Caki2 (cell line): ENCODE measurements at places on chromosomes 11 and 22. TPM values are rescaled to one million over a fixed set of nuclear protein-coding genes. Genes with fewer than 3 reads are reported as not detected.

DNA sequence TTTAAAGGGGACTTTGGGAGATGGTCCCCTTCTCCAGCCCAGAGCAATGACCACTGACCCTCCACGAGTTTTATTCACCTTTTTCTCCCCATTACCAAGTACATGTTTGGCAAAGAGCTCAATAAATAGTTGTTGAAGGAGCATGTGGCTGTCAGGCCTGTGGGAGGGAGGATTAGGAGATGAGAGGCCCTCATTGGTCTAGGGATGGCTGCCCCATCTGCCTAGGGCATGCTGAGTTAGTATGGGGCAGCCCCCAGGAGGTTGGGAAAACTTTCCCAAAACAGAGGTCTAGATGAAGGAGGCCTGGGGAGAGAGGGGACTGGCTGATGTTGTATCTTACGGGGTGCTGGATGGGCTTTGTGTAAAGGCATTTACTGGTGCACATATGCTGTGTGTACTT lies 10.6 kb downstream of the MAFF start:
- no peak for DNase-seq

DNA sequence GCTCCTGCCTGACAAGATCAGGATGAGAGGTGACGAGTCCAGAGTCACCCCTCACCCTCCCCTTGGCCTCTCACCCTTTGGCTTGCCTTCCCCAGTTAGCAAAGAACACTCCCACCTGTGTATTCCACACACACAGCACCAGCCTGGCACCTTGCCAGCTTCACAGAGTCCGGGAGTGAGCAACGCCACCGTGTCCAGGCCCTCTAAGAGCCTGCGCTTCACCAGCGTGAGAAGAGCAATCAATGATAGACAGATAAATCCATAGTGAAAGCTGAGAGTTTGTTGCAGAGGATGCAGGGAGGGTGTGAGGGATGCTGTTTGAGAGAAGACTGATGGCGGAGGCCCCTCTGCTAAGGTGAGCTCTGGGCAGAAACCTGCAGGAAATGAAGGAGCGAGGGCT lies 404.5 kb downstream of the LARGE1 start:
- no peak for DNase-seq

Gene RBMXL2
- total RNA-seq = not detected in 2 replicates

DNA sequence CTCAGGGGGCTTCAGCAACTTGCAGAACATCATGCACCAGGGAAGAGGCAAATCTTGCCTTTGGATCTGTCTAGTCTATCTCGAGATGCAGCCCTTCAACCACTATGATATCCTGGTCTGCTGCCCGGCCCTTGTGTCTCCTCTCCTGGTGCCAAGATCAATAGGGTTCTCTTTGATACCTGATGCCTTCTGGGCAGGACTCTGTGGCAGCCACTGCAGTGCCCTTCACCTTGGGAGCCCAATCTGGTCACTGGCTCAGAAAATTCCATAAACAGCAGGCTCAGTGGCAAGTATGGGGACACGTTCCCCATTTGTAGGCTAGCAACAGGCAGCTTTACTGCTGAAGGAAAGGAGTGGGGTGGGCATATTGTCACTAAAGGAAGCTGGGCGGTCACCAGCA lies 23.4 kb downstream of the SYN3 start:
- no peak for DNase-seq

DNA sequence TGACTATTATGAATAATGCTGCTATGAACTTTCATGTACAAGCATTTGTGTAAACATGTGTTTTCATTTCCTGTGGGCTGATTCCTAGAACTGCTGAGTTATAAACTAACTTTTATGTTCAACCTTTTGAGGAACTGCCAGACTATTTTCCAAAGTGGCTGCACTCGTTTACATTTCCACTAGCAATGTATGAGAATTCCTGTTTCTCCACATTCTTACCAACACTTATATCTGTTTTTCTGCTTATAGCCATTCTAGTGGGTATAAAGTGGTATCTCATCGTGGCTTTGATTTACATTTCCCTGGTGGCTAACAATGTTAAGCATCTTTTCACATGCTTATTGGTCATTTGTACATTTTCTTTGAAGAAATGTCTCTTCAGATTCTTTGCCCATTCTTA lies 35.2 kb upstream of the SCUBE2 start:
- DNase-seq = no peak

DNA sequence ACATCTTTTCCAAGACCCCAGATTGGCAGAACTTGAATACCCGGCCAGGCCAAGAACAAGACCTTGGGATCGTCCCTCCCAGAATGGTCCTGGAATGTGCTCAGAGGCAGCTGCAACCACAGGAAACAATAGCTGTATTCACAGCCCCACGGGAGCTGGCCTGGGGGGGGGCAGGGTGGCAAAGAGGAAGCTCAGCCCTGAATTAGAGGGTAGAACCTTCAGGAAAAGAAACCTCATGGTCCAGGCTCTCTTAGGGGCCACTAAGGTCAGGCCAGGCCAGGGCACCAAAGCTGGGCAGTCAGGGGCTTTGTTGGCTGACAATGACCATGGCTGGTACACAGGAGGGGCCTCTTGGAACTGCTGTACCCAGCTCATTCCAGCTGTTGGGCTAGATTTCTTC lies 17.3 kb downstream of the RPL27A start:
- no peak for DNase-seq

DNA sequence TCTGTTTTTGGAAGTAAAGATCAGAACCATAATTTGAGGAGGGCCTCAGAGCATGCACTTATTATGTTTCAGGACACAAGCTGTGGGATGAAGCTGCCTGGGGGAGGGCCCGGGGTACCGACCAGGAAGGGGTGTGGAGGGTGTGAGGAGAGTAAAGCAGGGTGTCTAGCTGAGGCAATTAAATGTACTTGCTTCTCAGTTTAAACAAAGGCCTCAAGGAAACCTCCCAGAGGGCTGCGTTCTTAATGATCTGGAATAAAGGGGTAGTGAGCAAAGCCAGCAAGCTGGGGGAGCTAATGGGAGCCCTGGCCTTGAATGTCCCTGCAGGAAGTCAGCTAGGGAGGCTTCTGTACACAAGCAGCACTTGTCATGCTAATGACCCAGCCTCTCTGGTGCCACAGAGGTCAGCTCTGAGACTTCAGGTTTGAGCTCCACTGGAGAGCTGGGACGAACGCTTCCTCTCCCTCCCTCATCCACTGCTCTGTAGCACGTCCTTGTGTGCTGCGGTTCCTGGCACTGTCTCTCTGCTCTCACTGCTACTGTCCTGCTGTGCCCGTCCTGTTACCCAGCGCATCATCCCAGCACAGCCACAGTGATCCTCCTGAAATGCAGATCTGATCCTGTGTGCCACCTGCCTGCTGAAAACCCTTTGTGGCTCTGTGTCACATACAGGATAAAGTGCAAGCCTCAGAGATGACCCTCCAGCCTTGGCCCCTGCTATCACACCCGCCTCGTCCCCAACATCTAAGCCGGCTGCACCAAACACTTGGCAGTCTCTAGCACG lies 159.7 kb downstream of the DBX1 start:
- peak; percentile 57 for DNase-seq

DNA sequence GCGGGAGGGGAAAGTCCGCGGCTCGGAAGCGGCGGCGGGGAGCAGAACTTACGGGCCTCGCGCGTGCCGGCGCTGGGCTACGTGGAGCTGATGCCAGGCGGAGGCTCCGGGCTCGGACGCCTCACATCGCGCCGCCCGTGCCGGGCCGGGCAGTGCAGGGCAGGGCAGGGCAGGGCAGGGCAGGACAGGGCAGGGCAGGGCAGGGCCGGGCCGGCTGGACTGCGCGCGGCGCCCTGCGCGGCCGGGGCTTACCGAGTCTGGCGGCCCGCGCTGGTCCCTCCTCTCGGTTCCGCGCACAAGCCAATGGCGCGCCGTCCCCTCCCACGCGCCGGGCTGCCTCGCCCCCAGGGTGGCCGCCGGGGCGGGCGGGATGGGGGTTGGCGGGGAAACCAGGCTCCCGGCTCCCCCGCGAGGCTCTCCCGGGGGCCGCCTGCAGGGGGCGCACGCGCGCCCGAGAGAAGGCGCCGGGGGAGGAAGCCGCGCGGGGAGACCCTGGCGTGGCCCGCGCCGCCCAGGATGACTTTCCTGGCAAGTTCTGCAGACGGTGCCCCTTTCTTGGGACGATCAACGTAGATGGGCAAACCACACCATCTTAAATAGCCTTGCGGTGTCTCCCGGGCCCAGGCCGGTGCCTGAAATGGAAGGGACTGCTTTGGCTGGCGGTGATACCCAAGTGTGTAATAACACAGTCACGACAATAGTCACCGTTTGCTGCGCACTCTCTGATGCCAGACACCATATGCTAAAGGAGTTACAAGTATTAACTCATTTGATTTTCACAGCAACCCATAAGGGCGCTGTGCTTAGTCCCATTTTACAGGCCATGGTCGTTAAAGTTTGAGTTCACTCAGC lies at the start of gene TP53I11:
Gene TP53I11 (minus strand): TSS at position 259 of the 852 bp plus-strand sequence. CDS start 12,548 bp downstream, outside the sequence.
- DNase-seq = peak; percentile 58

Gene TSPAN18
- total RNA-seq = not detected in 2 replicates

DNA sequence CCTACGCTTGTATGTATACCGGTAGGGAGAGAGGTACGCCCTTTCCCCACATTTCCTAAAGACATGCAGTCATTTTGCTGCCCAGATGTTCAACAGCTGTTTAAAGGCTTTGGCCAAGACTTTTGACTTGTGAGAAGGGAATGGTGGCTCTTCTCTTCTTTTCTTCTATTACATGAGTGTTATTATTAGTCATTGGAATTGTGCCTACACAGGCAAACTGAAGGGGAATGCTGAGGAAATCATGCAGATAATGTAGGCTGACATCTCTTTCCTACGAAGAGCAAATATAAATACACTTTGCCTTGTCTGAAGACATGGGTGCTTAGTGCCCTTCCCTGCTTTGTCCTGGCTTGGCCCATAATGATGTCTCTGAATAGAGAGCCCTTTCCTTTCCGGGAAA lies 194.3 kb upstream of the NARS2 start:
- no peak for DNase-seq

DNA sequence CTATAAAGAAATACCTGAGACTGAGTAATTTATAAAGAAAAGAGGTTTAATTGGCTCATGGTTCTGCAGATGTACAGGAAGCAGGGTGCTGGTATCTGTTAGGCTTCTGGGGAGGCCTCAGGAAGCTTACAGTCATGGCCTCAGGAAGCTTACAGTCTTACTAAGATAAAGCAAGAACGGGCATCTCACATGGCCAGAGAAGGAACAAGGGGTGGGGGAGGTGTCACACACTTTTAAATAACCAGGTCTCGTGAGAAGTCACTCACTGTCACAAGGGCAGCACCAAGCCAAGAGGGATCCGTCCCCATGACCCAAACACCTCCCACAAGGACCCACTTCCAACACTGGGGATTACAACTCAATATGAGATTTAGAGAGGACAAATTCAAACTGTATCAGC lies 192.8 kb upstream of the B3GAT1 start:
- DNase-seq = no peak

GRCh38 chr11:73384872-73385689 lies 8.9 kb downstream of the RELT start:
- no peak for DNase-seq
